ENCODE measurements at places on chromosomes 2 and 18.

DNA sequence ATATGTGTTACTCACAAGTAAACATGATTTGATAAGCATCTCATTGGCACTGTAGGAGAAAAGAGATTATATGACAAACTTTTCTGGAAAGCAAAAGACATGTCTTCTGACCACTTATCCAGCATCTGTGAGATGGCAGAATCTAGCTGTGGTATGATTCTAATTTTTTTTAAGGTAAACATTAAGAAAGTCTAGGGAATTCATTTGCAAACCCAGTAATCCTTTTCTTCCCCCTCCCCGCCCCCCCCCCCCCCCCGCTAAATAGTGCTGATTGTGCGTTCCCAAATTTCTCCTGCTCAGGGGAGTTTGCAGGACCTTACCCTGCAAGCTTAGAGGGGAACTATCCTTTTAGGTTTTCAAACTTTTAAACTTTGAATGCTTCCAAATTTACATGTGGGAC lies 12.1 kb downstream of the MRPL44 start:
- DNase-seq, result peak; percentile 18

- peak; percentile 28 for DNase-seq
Observed at GRCh38 chr2:176626796-176627195, 357.6 kb downstream of the MTX2 start.

- peak; percentile 82 for DNase-seq
Observed at GRCh38 chr2:65024149-65024829, 31.9 kb upstream of the CEP68 start.

GRCh38 chr2:140873915-140874531 lies 1256.8 kb downstream of the LRP1B start:
- DNase-seq, result no peak

DNA sequence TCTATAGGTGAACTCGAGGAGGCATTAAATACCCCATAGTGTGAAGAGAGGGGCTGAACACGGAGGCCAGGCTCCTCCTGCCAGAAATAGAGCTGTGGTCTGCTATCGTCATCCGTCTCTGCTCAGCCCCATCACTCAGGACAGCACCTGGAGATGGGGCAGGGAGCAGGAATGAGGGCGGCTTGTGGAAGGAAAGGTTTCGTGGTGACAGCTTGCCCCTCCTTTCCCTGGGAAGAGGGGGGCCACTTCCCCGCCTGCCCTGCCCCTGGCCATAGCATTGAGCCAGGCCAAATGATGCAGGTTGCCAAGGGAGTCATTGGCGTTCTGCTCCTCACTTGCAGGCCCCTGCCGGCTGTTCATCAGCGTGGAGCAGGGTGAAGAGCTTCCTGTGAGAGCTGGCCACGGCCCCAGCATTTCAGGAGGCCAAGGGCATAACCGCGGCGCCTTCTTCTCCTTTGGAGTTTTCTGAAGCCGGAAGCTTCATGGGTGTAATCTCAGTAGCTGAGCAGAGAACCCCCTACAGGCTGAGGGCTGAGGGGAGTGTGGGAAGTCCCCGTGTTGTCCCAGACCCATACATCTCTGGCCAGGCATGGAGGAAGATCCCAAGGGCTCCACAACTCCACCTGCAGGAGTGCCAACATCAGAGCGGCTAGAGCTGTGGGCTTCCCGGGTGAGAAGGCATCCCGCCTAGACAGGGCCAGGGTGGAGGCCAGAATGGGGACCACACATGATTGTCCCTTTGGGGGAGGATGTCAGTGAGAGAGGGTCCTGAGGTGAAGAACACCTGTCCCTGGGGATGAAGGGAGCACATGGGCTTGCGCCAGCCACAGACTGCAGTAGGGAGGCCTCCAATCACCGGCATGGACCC lies 112.5 kb upstream of the GLI2 start:
- DNase-seq, result no peak

GRCh38 chr2:95383635-95384027 lies 18.9 kb upstream of the FAHD2A start:
- no peak for DNase-seq

DNA sequence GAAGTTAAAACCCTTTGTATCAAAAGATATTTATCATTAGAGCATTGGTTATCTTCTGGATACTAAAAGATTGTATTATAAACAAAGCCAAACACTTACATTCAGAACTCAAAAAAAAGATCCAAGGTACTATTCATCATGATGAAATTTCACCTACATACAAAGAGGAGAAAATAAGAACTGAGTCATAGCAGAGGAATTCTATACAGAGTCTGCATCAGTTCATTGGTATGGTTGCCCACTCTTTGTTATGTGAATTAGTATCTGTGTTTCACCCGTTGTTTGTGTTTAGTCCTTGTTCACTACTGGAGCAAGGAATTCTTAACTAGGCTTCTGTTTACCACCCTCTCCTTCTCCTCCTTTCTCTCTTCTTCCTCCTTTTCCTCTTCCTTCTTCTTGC lies 157.9 kb downstream of the LNPK start:
- peak; percentile 54 for DNase-seq

DNA sequence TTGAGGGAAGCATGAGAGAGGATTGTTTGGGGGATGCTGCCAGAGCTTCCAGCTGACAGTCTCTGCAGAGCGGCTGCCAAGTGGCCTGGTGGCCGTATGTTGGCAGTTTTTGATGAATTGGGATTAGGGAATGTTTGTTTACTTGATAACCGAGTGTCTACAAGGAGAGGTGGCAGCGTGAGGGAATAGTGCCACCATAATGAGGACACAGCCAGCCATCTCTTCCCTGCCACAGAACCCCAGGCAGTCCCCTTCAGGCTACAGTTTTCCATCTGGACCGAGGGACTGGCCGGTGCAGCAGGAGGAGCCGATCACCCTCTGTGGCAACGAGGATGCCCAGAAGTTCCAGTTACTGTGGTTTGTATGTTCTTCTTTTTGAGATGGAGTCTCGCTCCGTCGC lies 55.2 kb downstream of the TRAPPC12 start:
- DNase-seq, result no peak
